NT2/D1 (cell line): ENCODE measurements at places on chromosomes 1 and 21.

DNA sequence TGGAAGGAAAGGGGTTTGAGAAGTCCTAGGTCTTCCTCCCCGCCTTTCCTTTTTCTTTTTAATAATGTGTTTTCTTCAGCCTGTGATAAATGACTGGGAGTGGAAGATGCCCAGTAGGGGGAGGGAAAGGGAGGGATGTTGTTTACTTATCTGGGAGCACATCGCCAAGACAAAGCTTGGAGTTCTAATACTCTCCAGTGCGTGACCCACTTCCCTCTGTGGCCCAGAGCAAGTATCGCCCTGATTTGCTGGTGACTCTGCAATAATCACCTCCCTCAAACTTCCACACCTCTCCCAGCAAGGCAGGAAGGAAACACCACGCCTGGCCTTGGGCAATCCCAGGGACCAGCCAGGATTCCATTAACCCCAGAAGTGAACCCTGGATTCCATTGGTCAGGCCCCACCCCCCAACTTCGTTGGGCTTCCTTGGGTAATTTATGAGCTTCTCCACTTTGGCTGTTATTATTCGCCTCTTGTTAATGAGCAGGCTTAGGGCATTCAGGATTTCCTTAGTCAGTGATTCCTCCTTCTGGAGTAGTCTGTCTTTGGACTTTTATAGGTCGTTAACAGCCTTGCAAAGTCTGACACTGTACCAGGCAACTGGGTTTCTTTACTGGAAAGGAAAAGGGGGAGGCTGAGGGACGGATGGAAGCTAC, 24.3 kb upstream of the GRHL3 start:
- DNase-seq: no peak

GRCh38 chr1:109270623-109271317, 12.2 kb downstream of the PSRC1 start:
- no peak for DNase-seq

GRCh38 chr1:219480011-219480410, 132.9 kb downstream of the ZC3H11B start:
- DNase-seq: no peak

- DNase-seq: no peak
Measured at GRCh38 chr1:64745986-64746940, 1.4 kb downstream of the RAVER2 start.

DNA sequence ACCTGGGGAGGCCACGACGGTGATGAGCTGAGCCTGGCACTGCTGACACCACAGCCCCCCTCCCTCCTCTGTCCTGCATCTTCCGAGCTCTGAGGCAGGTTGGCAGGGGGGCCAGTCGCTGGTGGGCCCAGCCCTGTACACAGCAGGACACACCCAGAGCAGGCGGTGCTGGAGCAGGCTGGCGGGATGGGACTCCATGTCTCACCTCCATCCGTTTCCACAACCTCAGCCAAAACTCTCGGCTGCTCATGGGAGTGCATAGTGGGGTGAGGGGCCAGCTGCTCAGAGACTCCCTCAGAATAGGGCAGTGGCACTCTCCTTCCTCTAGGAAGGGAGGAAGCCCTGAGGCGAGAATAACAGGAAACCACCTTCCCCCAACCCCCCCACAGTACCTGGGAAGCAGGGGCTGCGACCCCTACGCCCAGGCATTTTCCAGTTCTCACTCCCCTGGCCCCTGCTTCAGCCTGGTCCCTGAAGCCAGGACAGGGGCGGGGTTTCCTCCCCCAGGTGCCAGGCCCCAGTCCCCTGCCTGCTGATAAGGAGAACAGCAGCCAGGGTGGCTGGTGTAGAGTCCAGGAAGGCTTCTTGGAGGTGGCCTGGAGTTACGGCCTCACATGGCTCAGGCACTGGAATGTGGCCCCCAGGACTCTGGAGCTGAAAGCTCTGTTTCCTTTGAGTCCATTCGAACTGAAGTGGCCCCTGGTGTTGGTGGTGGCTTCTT, 3.2 kb upstream of the IBA57 start:
- no peak for DNase-seq

DNA sequence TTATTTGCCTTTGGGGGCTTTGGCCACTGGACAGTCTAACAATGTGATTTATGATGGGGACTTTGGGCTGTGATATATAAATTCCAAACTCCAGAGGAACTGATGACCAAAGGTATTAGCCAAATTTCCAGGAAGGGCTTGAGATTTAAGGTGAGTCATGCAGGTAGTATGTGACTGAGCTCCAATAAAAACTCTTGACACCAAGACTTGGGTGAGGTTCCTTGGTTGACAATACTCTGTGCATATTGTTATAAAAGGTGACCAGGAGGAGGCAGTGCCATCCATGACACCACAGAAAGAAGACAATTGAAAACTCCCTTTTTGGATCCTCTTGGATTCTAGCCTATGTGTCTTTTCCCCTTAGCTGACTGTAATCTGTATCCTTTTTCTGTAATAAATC, 392.7 kb upstream of the LRRC7 start:
- DNase-seq: no peak

DNA sequence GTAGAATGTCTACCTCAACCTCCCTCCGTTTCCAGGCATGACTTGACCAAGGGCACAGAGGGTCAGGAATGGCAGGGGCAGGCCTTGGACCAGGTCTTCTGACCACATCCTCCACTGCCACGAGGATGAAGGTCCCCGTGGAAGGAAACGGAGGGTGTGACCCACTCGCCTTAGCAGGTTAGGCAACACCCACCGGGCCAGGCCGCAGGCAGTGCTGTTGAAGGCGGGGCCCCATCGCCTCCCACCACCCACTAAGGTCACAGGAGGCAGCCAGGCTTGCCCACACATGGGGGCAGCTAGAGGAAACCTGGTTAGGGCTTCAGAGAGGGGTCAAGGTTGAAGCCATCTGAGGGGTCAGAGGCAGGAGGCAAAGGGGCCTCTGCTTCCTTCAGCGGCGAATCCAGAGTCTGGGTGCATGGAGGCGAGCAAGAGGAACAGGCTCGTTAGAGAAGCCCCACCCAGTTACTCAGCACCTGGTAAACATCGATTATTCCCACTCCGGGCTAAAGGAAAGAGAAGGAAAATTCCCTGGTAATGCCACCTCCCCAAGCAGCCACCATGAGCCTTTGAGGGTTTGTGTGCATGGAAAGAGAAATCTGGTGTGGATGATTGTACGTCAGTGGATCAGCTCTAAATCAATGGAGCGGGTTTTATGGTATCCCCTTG, 37.0 kb downstream of the RIPK4 start:
- no peak for DNase-seq

DNA sequence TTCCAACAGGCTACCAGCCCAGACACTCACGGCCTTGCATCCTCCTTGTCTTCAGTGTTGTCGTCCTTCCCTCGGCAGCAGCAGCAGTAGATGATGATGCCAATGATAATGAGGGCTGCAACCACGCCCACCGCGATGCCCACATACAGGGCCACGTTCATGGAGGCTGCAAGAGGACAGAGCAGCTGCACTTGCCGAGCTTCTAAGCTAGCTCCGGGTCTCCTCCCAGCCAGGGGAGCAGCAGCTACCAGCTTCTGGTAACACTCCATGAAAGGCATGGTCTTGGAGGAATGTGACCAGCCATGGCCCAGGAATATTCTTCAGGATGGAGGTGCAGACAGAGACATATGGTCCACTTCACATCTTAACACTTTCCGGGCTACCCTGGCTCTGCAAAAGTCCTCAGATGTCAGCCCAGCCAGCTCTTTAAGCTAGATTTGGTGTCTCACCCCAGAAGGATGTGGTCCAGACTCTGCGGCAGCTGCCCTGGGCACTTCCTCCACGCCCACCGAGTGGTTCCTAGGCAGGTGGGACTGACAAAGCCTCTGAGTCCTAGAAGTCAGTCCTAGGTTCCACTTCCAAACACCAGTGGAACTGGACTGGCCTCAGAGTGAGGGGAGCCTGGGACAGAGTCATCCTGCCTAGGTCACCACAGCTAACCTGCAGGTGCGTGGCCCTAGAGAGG, 35.1 kb downstream of the GPA33 start:
- DNase-seq: no peak

DNA sequence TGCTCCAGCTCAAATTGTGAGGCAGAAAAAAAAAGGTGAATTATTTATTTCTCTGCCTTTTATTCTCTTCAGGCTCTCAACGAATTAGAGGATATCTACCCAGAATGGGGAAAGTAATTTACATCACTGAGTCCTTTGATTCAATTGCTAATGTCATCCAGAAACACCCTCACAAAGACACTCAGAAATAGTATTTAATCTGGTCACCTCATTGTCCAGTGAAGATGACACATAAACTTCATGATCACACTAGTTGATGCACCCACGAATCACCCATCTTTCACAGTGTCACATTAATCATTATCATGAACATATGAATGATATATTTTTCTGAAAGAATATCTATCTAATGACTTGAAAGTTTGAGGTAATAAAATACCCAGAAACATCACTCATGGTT, 868.5 kb downstream of the BRINP3 start:
- no peak for DNase-seq
